Mesenchymal stem cell (in vitro differentiated cells and primary cell): ENCODE measurements at places on chromosomes 2 and 18.

DNA sequence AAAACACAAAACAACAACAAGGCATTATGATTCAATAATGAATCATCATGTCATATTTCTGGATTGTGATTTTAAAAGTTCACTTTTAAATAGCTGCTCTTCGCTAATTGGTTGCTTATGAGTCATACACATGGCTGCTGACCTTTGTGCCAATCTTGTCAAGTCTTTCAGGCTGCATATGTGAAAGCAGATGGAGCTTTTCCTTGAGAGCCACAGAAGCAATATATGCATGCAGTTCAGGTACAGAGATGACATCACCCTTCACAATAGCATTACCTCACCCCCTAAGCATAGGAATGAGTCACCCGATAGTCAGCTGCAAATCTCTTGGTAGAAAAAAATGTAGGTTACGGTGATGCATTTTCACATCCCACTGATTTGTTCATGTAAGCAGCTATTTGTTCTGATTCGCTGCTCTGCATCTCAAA lies 27.2 kb downstream of the EIF2AK3 start:
- peak; percentile 96 for DNase-seq

DNA sequence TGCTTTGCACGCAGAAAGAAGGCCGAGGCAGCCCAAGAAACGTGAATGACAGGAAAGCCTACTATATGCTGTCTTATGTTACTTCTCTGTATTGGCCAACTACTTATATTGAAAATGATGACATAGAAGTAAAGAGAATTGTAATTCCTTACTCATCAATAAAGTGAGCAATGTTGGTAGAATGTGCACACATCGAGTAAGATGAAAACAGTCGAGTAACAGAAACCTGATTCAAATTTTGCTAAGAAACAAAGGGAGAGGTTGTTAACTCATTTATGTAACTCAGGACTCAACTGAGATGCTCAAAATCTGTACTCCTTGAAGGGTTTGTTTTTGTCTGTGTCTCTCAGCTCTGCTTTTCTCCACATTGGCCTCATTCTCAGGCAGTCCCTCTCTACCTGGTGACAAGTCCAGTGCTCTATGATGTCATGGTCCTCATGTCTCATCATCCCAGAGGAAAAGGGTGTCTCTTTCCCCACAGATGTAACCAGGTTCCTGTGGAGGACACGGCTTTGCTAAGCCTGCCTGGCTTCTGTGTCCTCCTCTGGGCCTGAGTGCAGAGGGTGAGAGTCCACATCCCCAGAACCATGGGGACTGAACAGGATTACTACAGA lies 30.3 kb upstream of the CCDC93 start:
- DNase-seq = no peak

DNA sequence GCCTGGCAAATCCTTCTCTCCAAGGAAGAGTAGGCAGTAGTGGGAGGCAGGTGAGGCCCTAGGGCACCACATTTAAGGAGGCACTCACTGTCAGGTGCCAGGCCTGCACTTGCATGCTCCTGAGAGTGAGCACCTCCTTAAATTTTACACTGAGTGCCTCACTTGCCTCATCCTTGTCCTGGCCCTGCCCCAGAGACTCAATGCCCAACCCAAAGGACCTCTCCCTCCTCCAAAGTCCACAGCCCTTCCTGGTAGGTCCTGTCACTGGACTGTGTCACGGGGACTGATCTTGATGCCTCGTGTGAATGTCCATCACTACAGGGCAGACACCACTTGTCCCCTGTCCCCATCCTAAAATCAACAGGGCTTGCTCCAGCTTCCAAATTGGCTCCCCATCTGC lies 235.6 kb downstream of the ZBTB7C start:
- DNase-seq = no peak

- no peak for DNase-seq
These were observed 6.1 kb upstream of the DIPK1C start for GRCh38 chr18:74463254-74463653.

GRCh38 chr2:16188261-16188890 lies 248.0 kb downstream of the MYCN start:
- DNase-seq = no peak

DNA sequence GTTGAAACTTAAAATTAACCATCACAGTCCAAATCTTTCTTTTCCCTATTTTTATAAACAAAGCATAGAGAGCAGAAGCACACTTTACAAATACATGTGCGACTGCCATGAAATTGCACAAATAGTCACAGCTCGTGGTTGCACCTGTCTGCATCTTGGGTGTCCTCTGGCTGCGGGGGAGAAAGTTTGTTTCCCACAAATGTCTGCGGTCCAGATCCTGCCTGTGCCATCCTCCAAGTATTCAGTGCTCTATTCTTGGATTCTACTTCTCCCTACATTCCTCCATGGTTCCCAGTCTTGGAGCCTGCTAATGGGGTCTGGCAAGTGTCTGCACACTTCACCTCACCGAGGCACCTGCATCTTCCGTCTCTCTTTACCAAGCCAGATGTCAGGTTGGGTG lies 52.2 kb downstream of the SMIM21 start:
- DNase-seq = no peak

DNA sequence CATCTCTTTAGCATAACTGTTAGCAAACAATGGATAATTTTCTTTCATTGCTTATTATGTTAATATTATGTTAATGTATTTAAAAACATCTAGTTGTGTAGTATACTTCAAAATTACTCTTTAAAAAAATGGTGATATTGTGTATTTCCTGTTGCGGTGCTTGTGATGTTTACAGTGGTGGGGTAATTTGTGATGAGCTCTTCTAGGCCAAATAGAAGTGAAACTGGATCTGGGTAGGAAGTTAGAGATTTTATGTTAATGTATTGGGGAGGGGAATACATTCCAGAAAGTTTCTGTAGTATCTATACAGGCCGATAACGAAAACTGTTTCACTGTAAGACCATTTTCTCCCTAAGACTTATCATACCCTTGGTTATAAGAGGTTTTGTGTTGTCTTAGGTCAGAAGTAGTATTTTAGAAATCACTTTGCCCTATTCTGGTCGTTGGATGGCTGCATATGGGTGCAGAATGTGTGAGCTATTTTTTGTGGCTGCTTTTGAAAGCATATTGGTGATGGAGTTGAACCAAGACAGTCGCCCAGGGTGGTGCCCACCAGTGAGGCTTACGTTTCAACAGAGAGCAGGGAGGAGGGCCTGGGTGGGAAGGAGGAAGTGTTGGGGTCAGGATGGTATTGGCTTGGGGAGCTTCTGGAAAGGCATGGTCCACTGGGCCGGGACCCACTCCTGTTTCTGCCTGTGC lies 5.8 kb downstream of the TSHZ1 start:
- no peak for DNase-seq

- DNase-seq = no peak
These were observed 2.5 kb upstream of the ICOS start for GRCh38 chr2:203934041-203934492.

DNA sequence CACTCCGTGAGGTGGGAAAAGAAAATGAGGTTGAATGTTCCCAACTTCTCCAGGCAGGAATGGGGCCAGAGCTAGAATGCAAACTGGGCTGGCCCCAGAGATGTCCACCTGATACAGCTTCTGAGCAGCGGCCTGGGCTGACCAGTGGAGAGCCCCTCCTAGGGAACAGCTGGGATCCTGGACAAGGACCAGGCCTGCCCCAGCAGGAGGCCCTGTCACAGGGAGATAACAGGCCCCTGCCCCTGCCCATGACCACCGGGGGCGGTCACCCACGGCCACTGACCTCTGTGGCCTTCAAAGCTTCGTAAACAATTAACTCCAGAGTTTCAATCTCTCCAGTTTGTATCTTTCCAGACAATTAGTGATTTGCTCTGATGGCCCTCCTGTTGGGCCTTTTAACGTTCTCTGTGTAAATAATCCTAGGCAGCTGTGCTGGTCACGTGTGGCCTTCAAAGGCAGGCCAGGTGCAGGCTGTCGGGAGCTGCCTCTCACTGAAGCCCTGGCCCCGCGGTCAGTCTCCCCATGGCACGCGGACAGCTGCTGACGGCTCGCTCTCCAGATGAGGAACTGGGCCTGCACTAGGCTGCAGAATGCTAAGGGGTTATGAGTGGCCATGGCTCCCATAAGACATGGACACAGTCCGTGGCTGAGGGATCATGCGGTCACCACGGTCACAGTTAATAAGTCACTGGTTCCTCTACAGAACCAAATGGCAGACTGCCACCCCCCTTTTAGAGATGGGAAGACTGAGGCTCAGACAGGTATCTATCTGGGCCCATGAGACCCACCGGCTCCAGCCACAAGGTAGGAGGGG lies 9.2 kb downstream of the HS6ST1 start:
- peak; percentile 87 for DNase-seq

DNA sequence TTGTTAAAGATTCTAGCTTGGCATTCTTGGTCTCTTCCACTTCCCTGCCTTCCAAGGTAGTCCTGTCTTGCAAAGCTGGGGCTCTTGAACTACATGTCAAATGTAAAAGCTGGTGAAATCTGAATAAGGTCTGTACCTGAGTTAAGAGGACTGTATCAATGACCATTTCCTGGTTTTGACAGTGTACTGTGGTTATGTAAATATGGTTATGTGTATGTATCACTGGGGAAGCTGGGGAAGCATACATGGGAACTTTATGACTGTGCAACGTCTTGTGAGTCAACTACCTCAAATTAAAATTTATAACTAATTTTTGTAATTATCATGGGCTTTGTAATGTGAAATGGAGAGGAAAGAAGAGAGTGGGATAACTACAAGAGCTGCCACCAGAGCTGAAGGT lies 81.7 kb downstream of the COL4A4 start:
- DNase-seq = no peak

GRCh38 chr2:129436809-129437208 lies 542.7 kb upstream of the RAB6C start:
- DNase-seq = no peak

GRCh38 chr2:160463245-160463644 lies 30.4 kb downstream of the RBMS1 start:
- no peak for DNase-seq

- peak; percentile 81 for DNase-seq
These were observed 46.2 kb downstream of the TWSG1 start for GRCh38 chr18:9380621-9381395.

GRCh38 chr2:12965540-12966269 lies 249.0 kb downstream of the TRIB2 start:
- DNase-seq = peak; percentile 85

DNA sequence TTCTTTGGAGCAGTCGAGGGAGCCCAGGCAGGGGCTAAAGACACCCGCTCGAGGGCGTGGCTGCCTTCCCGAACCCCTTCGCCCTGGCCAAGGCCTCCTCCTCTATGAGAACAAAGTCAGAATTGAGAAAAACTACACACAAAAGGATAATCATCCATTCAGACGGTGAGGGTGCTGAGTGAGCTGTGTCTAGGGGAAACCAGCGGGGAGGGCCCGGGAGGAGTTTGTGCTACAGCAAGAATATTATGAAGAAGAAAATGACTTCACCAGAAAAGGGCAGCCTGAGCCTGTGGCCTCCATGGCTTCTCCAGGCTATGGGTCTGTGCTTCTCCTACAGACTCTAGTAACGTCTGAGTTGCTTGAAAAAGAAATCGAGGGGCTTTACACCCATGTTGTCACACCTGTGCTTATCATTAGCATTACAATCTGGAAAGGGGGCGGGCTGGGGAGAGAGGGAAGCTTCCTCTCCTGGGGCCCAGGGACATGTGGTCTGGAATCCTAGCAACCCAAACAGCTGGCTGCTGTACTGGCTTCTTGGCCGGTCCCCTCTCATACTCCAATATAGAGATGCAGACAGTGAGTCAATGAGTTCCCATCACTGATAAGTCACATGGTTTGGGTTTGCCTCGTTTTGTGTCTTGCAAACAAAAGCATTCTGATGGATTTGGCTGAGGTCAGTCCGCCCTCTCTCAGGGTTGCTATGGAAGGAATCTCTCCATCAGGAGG lies 52.0 kb upstream of the ARL4C start:
- DNase-seq = peak; percentile 29

- DNase-seq = peak; percentile 83
These were observed 38.7 kb upstream of the SLC1A4 start for GRCh38 chr2:64950226-64951160.

GRCh38 chr2:70243806-70244584 lies 4.4 kb downstream of the TIA1 start:
- no peak for DNase-seq

GRCh38 chr18:12694032-12694431 lies 8.5 kb downstream of the CEP76 start:
- no peak for DNase-seq

DNA sequence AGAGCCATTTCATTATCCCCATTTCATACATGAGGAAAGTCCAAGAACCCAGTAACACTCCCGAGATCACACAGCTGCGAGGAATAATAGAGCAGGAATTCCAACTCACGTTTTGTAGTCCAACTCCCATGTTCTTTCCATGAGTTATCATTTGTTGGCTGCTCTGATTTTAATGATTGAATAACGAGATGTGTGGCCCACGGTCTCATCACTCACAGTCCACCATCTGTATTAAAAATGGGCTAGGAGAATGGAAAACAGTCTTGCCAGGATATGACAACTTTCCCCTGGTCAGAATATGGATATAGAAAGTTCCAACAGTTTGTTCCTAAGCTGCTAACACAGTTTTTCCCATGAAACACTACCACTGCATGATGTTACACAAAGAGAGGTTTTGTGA lies 147.5 kb downstream of the METTL4 start:
- DNase-seq = no peak

GRCh38 chr2:46689993-46690392 lies 210.6 kb downstream of the TMEM247 start:
- DNase-seq = peak; percentile 59

DNA sequence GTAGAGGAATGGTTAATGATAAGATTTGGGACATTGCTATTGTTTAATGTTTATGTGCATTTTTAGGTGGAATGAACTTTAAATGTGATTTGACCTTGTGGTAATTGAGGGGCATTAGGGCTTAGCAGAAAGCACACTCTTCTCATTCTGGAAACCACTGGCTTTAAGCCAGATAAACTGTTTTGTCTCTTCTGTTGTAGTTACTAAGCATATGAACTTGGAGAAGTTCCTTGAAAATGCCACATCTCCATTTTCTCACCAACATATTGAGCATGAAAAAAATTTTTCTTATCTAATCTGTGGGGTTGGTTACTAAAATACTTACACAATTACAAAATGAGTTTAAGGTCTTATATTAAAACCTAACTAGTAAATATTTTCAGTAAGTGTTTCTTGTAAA lies 70.8 kb upstream of the FSHR start:
- peak; percentile 44 for DNase-seq

DNA sequence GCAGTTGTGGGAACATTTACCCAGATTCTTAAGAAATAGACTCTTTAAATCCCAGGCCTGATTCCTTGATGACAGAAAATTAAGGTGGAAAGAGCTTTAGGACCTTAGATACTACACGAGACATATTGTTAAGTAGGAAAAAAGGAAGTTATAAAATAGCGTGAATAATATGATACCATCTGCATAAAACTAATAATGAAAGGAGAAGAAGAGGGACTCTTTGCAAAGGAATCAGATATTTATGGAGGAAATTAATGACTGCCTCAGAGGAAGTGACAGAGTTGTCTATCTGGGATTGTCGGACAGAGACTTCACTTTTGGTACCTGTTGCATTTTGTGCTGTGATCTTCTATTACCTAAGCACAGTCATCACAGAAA lies 20.8 kb downstream of the APCDD1 start:
- DNase-seq = no peak

GRCh38 chr2:107595285-107595684 lies 231.4 kb upstream of the RGPD4 start:
- no peak for DNase-seq

- DNase-seq = no peak
These were observed 22.7 kb downstream of the IAH1 start for GRCh38 chr2:9497017-9497416.
